ENCODE measurements at places on chromosomes 11 and 22. TPM values are rescaled to one million over a fixed set of nuclear protein-coding genes. Genes with fewer than 3 reads are reported as not detected.

Gene IGF2
- 2.0 TPM for total RNA-seq

Gene SPINDOC
- 26.7 TPM for total RNA-seq

Gene NXPE1
- total RNA-seq, result not detected

Gene RTN4RL2
- 0.97 TPM for total RNA-seq

Gene CECR2
- total RNA-seq, result 0.77 TPM

Gene PRR5
- total RNA-seq, result 11.7 TPM

Measured in activated T-cell treated with anti-CD3 and anti-CD28 coated beads, Interleukin-2, amount 50 U/mL, for 72 hours (primary cell).